ENCODE measurements at places on chromosomes 4 and X.

DNA sequence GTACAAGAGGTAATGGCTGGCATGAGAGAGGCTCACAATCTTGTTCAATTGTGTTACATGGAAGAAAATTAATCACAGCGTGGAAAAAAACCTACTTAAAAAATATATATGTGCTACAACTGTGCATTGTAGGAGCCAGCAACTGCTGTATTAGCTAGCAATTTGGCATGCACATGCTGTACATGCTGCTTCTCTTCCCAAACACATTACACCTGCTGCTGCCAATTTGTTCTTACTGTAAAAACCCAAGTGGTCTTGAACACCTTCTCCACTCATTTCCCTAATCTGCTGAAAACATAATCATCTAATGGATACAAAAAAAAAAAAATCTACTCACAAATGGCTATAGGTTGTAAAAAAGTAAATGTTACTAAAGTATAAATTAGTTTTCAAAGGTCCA, 264.2 kb downstream of the INPP4B start:
- DNase-seq, result no peak

DNA sequence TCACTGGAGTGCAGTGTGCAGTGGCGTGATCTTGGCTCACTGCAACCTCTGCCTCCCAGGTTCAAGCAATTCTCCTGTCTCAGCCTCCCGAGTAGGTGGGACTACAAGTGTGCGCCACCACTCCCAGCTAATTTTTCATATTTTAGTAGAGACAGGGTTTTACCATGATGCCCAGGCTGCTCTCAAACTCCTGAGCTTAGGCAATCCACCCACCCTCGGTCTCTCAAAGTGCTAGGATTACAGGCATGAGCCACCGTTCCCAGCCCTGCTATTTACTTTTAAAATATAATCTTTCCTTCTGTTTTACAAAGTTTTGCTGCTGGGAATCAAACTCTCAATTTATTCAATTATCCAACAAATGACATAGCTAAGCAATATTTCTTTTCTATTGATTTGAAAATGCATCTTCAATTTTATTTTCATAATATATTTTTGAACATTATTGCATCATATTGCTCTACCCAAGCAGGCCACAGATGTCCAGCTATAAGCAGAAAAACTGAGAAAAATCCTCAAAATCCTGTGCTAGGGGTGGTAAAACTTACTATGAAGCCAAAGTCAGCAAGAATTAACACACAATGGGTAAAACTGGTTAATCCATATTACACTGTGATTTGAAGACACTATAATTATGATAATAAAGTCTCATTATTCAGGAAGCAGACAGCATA, 5.2 kb downstream of the TIFA start:
- no peak for DNase-seq

- DNase-seq, result no peak
Measured at GRCh38 chr4:142423861-142424260, 422.2 kb downstream of the INPP4B start.

DNA sequence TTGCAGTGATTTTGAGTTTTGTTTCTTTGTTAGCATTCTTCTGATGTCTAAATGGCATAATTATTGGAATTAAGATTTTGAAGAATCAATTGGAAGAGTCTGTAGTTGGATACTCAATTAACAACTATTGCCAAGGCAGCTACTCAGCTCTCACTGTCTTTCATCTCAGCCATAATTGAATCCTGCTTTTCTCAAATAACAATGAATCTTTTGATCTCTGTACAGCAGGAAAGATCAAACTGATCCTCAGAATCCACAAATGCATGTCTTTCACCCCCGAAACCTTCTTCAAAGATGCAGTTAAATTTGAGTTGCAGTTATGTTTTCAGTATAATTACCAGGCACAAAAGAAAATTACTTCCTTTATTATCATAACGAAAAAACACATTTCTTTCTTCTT, 86.2 kb downstream of the MAD2L1 start:
- no peak for DNase-seq

DNA sequence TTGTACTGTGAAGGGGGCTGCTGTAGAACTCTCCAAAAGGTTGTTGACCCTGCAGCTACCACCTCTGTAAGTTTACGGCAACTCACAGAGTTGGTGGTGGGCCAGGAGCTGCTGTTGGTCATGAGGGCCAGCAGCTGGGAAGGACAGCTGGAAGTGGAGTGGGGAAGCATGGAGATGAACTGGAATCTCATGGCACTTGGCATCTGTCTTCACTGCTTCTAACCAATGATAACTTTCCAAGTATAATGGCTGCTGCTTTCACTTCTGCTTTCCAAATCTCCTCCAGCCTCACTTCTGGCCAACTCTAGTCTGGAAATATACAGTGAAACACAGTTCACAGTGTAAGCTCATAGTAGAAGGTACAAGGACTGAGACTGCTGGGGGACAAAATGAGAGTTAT, 126.5 kb upstream of the INTU start:
- DNase-seq, result no peak

GRCh38 chr4:23224684-23225420, 532.1 kb downstream of the GBA3 start:
- no peak for DNase-seq

- DNase-seq, result no peak
Measured at GRCh38 chrX:45972636-45973035, 572.6 kb downstream of the ZNF674 start.

- DNase-seq, result no peak
Measured at GRCh38 chrX:132940727-132941327, 17.6 kb downstream of the HS6ST2 start.

- no peak for DNase-seq
Measured at GRCh38 chrX:124230655-124231450, 101.6 kb upstream of the TEX13D start.

DNA sequence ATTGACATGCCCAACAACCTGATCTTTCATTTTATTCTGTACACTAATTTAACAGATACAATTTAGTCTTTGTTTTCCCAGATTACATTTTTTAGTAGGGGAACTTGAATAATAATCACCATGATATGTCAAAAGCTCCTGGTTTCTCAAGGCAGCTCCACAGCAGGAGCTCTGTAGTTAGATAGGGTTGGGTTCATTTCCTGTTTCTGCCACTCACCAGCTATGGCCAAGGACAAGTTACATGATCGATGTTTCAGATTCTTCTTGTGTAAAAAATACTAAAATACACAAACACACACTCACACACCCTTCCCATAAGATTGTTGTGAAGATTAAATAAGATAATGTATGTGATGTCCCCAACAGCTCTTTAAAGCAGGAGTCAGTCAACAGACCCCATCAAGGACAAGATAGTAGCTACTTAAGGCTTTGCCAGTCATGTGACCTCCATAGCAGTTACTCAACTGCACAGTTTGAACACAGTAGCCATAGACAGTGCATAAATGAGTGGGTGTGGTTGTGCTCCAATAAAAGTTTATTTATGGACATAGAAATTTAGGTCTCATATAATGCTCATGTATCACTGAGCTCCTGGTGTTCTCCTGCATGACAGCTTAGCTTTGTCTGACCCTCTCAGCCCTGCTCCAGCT, 18.4 kb downstream of the GUCY1A1 start:
- no peak for DNase-seq

- DNase-seq, result no peak
Measured at GRCh38 chrX:27008486-27008885, 454.7 kb downstream of the PPP4R3C start.

- DNase-seq, result no peak
Measured at GRCh38 chrX:22520128-22520828, 247.6 kb downstream of the CBLL2 start.

GRCh38 chrX:151929126-151929525, 16.4 kb downstream of the MAGEA4 start:
- DNase-seq, result no peak

GRCh38 chr4:189385098-189385497, 555.6 kb upstream of the FRG1 start:
- DNase-seq, result no peak

- no peak for DNase-seq
Measured at GRCh38 chr4:24373704-24374103, 210.7 kb downstream of the DHX15 start.

DNA sequence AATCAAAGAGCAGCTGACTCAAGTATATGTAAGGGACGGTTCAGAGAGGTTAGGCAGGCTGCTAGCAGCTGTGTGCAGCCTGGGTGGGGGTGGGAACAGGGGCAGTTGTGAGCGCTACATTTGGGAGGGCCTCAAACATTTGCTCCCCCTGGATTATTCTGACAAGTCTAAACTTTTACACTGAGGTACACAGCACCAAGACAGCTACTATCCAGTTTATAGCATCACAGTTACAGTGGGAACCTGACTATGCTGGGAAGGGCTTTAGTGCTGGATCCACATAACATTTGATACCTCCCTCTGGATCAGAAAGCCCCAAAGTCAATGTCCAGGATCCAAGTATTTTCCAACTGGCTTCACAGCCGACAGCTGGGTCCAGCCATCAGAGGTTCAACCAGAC, 55.8 kb upstream of the GIMD1 start:
- DNase-seq, result no peak

GRCh38 chr4:87213421-87214075, 6.9 kb downstream of the KLHL8 start:
- no peak for DNase-seq

GRCh38 chr4:105060628-105061027, 86.0 kb upstream of the TET2 start:
- no peak for DNase-seq

- no peak for DNase-seq
Measured at GRCh38 chrX:23514082-23514481, 153.2 kb upstream of the PRDX4 start.

DNA sequence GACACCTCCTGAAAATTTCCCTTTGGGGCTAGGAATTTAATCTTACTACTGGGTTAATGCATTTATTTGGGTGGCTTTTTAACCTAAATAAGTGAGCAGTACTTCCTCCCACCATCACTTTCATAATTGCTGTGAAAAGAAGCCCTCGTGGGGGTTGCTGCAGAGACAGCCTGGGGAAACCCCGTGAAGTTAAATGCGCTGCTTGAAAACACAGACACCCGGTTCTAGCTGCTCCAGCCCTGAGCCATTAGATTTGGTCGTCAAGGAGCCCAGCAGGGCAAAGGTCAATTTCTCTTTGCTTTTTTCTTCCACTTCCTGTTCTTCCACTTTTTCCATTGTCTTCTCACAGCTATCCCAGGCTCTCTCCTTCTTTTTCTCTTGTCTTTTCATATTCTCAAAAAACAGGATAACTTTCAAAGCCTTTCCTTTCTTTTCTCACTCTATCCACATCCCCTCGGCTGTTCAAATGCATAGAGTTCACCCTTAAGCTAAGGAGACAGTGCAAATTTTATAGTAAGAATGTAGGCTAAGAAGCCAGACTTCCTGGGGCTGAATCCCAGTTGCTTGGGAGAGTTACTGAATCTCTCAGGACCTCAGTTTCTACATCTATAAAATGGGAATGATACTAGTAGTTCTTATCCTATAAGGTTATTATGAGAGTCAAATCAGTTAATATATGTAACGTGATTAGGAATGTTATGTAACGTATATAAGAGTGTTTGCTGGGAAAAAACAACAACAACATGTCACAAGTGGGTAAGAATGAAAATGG, 91.5 kb upstream of the ZNF827 start:
- no peak for DNase-seq

- no peak for DNase-seq
Measured at GRCh38 chr4:15891312-15891711, 47.2 kb downstream of the FGFBP1 start.

DNA sequence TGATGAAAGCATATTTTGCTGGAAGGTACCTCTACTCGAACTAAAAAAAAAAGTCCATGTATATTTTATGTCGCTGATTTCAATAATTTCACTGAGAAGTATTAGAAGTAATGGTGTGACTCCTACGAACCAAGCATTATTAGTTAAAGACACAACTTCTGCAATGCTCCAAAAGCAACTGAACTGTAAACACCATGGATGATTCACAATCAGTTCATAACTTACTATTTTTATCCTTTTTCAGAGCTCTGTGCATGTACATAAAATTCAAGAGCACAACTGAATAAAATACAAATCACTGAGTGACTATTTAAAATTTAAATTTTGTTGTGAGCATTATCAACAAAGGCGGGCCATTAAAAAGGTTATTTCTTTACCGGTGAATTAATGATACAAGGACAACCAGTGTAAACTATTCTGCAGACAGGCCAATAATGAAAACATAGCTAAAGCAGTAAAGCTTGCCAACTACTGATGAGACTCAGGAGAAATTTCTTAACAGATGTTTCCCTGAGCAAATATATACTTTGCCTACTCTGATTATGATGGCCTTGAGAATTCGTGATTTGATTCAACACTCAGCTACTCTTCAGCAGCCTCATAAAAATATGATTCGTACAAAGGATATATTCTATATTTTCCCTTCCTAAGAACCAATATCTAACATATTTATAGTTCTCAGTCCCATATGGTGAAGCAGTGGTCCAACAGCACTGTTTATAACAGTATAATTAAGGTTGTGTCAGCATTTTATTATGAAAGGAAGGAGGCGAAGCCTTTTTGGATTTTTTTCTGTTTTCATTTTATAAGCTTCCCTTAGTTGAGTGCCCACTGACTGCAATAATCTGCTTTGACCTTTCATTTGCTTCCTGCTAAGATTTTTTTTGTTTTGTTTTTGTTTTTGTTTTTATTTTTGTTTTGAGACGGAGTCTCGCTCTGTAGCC, 62.8 kb upstream of the NEIL3 start:
- DNase-seq, result peak; percentile 32

DNA sequence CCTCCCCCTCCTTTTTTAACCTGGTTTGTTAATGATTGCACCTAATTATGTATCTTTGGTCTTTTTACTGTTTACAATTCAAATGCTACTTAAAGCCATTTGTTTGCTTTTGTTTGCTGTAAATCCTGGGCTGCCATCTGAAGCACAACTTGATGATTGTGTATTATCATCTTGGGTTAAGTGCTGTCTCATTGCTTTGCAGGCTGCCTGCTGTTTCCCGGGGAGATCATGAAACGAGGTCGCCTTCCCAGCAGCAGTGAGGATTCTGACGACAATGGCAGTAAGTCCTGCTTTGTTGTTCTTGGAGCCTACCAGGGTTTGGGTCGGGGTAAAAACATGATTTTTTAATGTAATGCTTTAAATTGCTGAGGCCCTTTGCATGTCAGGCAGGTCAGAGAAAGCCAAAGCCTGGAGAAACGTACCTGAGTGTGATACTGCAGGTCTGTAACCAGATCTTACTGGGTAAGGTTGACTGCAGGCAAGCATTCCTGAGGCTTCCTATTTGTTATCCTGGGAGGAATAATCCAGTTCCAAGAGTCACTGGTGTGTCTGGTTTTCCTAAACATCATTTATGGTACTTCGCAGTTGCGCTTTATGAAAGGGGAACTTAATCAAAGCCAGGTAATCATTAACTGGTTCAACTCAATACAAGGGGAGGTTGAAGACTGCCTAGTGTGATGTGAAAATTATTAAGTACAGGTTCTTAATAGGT, 22.2 kb downstream of the JADE1 start:
- DNase-seq, result no peak

GRCh38 chr4:151858356-151858755, 97.5 kb upstream of the GATB start:
- DNase-seq, result no peak
